ENCODE measurements at places on chromosomes 7 and 10. TPM values are rescaled to one million over a fixed set of nuclear protein-coding genes. Genes with fewer than 3 reads are reported as not detected.

HYAL4 gene
- total RNA-seq: not detected

OR6B1 gene
- total RNA-seq: not detected

DNA sequence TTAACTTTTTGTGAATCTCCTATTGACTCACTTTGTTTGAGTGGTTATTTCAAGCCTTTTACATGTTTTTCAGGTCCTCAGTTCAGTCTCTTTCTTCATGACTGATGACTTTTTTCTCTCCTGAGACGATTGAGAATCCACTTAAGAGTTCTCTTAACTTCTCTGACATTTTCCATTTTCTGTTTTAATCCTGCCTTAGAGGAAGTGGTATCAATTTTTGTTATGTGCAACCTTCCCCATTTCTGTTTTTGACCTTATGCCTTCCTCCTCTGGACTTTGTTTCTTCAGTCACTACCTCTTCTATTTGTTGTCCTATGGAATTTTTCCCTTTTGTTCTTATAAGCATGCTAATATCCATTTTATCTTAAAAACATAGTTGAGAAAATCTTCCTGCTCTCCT is 2.4 kb downstream of the PSMC2 start:
- DNase-seq: no peak

GRCh38 chr10:42983591-42983990 is 93.3 kb upstream of the RET start:
- DNase-seq: no peak

DNA sequence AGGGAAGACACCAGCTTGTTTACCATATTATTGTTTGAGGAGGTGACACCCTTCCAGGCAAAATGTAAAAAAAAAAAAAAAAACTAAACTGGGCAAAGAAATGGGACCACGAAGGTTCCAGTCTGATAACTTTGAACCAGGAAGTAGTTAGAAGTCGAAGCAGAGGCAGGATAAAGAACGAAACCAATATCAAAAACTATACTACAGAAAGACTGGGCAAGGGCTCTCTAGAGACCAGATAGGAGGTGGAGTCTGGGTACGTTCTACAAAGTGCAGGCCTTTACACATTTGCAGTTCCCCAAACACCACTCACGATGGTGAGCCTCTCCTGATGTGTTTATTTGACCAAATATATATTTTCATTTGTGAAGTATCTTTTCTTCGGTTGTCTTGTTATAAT is 125.7 kb upstream of the CDK1 start:
- DNase-seq: no peak

All from T-helper 17 cell (primary cell).